ENCODE measurements at places on chromosomes 12 and 14.

DNA sequence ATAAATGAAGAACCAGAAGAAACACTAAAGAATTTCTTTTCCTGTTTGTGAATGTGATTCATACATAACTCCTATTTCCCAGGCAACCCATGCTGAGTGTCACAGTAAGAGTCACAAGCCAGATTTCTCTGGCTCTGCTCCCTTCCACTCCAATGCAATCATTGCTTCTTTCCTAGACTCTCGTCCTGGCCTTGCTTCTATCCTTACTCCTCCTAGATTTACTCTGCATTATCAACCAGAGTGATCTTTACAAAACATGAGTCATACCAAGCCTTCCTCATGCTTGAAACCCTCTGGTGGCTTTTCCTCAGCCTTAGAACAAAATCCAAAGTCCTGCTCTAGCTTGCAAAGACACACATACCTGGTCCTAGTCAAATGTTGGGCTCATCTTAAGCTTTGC lies 13.3 kb downstream of the IL22 start:
- DNase-seq, result no peak

DNA sequence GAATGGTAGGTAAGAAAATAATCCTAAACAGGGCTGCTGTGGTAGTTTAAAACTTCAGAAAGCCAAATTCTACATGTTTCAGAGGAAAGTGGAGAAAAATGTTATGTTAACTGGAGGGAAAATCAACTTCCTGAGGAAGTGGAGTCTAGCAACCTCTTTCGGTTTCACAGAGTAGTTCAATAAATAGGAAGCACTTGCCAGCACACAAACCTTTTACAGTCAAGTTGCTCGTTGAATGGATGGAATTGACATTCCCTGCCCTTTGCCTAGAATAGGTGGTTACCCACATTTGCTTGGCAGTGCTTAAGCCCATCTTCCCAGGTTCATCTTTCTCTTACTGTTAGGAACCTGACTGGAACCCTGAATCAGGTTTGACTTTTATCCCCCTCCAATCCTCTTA lies 15.9 kb downstream of the ANKRD13A start:
- no peak for DNase-seq

DNA sequence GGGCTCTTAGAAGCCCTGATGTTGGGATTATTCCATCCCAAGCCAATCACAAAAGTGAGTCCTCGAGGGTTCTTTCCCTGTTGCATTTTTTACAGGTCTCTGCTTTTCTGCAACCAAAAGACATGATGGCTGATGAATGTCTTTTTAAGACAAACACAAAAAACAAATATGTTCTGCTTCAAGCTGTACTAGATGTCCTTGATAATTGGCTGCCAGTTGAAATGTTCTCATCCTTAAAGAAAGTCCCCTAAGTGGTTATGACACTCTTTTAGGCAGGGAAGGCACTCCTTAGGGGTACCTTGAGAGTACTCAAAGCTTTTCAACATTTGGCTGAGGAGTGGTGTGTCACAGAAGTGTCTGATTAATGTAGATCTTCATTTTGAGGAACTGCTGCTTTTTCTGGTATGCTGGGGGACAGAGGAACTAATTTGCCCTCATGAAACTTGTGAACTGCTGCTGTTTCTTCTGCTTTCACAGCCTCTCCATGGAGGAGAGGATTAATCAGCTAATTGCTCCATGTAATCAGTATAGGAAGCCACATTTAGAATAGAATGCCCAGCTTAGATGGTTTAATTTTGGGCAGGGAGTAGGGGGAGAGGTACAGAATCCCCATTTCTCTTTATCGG lies 22.8 kb upstream of the IGF1 start:
- DNase-seq, result no peak

GRCh38 chr12:40971911-40972310 lies 216.2 kb upstream of the PDZRN4 start:
- no peak for DNase-seq

- no peak for DNase-seq
These were observed 104.0 kb downstream of the FOXA1 start for GRCh38 chr14:37491076-37491475.
